AG10803 (cell line): ENCODE measurements at places on chromosomes 16 and 17.

GRCh38 chr16:68433316-68433715, 15.0 kb downstream of the SMPD3 start:
- DNase-seq, result no peak

DNA sequence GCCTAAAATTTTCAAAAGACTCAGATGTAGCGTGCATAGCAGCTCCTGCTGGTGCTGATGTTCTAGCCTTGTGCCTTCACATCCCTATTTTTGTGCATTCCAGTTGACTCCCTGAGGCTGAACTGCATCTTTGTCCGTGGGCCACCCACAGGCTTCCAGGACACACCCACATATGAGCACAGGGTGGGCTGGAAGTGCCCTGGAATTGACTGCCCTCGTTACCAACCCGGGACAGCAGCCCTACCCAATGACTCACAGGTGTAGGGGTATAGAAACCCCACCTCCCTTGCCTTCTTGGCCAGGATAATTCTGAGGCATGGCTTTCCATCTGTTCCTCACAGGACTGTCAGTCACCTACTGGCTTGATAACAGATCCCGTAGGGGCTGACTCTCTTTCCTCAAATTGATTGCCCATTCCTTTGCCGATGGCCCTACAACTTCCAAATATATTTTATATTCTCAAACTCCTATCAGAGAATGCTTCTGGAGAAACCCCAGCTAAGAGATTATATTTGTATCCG, 65.9 kb upstream of the CDH13 start:
- DNase-seq, result no peak

DNA sequence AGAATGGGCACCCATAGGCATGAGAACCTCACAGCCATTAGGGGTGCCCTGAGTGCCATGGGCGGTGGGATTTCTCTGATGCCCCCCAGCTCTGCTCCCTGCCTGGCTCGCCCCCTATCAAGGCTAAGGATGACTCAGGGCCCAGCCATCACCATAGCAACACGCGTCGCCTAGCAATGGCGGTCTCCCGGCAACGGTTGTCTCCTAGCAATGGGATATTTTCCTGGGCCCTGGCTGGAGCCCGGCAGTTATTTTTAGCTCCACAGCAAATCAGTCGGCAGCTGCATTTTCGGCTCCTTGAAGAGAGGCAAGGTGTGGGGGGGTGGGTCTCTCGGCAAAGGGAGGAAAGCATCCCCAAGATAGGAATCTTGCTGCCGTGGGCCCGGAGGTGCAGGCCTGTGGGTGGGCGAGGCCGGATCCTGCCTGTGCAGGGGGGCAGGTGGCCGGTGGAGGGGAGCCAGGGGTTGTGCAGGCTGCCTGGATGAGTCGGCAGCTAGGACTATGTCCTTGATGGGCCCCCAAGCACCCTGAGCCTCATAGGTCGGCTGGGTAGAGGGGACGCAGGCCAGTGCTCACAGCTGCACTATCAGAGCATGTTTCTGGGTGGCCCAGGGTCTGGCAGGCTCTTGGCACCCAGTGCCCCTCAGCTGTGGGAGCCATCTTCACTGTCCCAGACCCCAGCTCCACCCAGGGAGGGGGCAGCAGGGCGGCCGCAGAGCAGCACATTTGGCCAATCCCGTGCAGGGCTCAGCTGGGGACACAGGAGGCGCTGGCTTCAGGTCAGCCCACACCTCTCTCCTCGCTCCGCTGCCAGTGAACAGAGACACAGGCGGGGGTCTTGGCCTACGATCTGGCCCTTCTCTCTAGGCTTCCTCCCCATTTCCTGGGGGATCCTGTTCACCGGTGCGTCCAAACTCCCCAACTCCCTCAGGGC, 4.2 kb upstream of the FBXL16 start:
- DNase-seq, result peak; percentile 62

DNA sequence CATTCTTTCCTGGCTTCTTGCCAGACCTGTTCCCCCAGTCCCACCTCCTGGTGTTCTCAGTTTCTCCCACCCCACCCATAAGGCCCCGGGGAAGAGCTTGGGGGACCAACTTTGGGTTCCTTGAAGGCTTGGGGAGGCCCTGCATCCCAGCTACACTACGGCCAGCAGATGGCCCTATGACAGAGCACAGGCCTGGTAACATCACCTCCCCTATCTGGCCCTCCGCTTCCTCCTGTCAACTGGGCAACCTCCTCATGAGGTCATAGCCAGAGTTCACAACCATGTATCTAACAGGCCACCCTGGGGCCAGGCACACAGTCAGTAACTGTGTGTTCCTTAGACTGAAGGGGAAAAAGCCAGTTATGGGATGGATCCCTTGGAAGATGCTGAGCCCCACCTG, 31.4 kb downstream of the MYO15A start:
- DNase-seq, result peak; percentile 10

GRCh38 chr16:68005786-68006286, 6.6 kb upstream of the DPEP2 start:
- no peak for DNase-seq

DNA sequence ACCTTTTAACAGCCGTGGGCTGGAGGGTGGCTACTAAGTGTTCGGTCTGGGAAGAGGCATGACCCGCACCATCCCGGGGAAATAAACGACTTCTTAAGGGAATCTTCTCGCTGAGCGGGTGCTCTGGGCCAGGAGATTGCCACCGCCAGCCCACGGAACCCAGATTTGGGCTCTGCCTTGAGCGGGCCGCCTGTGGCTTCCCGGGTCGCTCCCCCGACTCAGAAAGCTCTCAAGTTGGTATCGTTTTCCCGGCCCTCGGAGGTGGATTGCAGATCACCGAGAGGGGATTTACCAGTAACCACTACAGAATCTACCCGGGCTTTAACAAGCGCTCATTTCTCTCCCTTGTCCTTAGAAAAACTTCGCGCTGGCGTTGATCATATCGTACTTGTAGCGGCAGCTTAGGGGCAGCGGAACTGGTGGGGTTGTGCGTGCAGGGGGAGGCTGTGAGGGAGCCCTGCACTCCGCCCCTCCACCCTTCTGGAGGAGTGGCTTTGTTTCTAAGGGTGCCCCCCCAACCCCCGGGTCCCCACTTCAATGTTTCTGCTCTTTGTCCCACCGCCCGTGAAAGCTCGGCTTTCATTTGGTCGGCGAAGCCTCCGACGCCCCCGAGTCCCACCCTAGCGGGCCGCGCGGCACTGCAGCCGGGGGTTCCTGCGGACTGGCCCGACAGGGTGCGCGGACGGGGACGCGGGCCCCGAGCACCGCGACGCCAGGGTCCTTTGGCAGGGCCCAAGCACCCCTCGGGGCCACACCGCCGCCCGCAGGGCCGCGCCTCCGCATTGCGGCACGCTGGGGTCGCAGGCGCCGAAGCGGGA, 3.6 kb upstream of the CBX4 start:
- DNase-seq, result no peak

DNA sequence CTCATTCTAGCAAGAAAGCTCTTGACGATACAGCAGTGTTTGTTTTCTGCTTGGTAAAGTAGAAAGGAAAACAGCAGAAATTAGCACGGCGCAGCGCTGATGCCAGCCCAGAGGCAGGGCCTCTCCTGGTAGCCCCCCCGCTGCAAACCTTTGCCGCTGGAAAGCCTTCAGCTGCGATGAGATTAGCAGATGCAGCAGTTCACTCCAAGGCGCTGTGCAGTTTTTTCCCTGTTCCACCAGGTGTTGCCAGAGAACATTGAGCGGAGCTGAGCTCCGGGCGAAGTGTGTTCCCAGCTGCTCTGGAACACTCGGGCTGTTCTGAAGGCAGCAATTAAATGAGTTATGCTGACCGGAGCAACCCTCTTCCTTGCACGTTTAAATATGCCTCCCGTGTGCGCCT, 72.5 kb downstream of the RBFOX1 start:
- DNase-seq, result peak; percentile 4

GRCh38 chr16:21603928-21604327, 4.6 kb downstream of the METTL9 start:
- DNase-seq, result peak; percentile 44

DNA sequence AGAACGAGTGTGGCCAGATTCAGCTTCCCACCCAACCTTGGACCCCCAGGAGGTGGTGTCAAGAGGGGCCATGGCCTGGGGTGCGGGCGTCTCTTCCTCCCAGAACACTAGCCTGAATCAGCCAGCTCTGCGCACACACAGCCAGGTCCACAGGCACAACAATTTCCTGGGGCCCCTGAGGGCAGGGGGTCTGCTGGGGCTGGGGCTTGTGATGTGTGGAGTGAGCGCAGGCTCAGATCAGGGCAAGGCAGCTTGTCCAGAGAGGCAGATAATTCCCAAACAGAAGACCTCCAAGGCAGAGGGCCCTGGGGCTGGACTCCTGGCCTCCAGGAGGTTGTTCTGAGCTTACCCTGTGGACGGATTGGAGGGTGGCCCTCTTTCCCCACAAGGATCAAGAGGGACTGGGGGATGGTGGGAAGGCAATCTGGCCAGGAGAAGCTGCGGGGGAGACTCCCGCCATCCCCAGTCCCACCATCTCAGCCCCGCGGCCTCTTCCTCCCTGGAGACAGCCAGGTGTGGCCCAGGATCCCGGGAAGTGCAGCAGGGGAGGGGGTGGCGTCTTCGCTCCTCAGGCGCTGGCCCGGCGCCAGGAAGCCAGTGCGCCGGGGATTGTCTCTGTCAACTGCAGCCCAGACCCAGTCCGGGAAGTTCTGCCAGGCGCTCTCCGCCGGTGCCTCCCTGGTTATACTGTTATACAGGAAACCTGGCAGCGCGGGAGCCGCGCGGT, 52.0 kb upstream of the AMZ2 start:
- no peak for DNase-seq

DNA sequence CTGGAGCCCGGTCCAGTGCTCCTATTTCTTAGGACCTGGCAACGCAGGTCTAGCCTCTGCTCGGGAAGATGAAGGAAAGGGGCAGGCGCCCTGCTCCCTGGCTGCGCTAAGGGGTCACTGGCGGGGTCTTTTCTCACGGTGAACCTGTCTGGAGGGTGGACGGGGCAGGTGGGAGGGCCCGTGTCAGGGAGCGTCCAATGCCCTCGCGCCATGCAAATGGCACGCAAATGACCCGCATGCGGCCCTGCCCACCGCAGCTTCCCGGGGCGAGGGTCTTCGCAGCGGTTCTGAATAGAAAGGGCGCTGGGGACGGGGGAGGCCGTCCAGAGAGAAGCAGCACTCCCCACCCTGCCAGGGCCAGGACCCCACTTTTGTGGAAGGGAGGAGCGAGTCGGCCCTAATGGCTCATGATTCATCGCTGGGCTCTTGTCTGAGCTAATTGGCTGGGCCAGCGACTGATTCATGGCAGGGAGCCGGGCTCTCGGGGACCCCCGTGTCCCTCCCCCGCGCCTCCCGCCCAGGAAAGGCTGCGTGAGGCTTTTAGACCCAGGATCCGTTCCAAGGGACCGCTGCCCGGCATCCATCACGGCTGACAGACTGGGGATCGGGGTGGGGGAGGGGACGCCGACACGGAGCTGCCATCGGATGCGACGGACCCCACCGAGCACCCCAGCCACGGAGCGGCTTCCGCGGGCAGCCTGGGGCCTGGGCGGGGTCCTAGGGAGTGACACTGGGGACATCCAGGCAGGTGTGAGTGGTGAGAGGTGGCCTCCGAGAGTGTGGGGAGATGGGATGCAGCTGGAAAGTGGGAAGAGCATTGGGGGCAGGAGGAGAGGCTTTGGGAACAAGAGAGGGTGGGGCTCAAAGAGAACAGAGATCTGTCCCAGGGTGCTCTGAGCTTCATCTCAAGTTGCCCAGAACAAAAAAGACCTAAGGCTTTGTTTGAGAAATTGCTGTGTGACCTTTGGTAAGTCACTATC, 25.0 kb upstream of the NGFR start:
- DNase-seq, result no peak

- no peak for DNase-seq
These were observed 37.8 kb downstream of the PAFAH1B1 start for GRCh38 chr17:2631211-2631610.

DNA sequence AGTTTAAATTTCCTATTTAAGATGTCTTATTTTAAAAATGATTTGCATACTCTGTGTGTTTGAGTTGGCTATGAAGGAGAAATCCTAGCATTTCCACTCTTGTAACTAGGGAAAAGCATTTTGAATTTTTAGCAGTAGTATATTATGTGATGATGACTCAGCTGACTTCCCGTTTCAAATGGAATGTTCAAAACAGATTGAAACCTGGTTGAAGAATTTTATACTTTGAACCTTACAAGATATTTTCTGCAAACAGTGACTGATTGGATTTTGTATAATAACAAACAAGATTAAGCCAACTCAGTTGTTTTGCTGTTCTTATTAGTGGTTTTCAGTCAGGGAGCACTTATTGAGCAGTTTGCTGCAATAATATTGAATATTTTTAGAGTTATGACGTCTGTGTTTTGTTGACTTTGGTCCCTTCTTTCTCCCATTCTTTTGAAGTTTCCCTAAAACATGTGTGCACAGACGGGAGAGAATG, 8.0 kb downstream of the TNRC6A start:
- DNase-seq, result peak; percentile 58

- no peak for DNase-seq
These were observed 4.8 kb upstream of the MAPT start for GRCh38 chr17:45889579-45889978.

- DNase-seq, result peak; percentile 32
These were observed 32.4 kb downstream of the SMARCE1 start for GRCh38 chr17:40615068-40615840.

GRCh38 chr16:67652578-67653127, 7.4 kb downstream of the ACD start:
- no peak for DNase-seq

DNA sequence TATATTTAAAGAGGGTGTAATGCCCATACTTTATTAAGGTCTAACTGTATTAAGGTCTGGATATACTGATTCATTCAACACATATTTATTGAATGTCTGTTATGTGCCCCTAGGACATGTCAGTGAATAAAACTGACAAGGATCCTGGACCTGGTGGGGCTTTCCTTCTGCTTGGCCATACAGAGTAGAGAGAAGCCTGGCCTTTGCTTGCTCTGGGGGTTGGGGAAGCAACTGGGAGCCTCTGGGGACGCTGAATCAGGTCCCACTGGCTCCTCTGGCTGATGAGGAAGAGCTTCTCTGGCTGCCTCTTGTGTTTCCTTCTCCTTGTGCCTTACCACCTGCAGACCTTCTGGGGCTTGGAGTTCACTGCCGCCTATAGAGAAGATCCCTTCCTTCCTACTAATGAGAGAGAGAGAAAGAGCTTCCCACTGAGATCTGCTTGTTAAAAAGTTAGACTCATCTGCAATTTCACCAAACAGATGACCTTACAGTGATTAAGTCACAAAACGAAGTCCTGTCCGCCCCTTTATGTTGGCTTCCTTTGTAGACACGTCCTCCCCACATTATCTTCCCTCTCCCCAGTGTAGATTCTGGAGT, 49.7 kb downstream of the MSI2 start:
- DNase-seq, result no peak

DNA sequence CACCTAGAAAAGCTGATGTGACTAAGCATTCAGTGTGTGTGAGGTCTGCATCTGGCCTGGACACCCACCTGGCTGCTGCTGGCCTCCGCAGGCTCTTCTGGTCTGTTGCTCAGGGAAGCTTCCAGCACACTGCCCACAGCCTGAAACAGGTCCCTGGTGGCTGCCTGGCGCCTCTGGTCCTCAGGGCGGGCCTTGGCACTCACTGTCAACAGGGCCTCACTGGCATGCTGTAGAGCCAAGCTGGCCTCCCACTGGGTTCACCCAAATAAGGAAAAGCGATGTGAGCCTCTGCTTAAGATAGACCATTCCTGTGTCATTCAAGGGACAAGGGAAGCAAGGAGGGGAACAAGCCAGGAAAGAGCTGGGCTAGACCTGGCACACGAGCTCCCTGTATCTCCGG, 70.6 kb upstream of the BCO1 start:
- no peak for DNase-seq
